ENCODE measurements at places on chromosomes 7 and 10.

- peak; percentile 5 for DNase-seq
Observed at GRCh38 chr7:149598721-149599308, 101.2 kb upstream of the ZNF746 start.

GRCh38 chr10:36183056-36183455 is 541.0 kb upstream of the FZD8 start:
- DNase-seq, result no peak

- DNase-seq, result no peak
Observed at GRCh38 chr7:135942614-135943013, 34.5 kb downstream of the MTPN start.

DNA sequence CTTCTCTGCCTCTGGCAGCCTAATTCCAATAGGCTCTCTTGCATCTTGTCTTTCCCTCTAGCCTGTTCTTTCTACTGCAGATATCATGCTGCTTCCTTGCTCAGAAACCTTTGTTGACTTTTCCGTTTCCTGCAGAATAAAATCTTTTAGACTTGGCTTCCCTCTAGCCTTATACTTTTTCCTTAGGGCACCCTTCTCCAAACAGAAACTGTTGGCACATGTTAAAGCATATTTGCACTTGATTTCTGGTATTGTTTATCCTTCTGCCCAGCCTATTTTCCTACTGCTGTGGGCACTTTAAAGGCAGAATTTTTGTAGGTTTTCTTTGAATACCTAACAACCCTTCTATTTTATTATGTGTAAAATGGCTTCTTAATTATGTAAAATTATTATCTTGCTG is 4.6 kb downstream of the GNAI1 start:
- DNase-seq, result no peak

DNA sequence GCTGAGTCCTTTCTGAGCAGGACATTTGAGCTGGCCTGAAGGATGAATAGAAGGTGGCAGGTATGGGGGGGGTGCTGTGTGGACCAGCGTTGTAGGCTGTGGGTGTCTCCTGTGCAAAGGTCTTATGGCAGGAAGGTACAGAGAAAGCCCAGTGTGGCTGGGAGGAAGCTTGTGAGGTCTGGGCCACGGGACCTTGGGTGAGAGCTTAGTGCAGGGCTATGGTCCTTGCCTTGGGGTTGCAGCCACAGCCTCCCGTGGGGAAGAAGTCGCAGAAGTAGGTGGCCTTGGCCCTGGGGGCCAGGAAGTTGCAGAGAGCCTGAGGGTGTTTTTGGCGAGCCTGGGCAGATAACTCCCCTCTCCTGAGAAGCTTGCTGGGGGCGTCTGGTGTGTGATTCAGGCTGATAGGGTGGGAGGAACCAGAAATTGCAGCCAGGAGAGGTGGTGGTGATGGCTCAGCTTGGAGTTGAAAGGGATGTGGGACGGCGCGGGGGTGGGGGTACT is 172.0 kb upstream of the TNRC18 start:
- no peak for DNase-seq

- no peak for DNase-seq
Observed at GRCh38 chr10:75405598-75406461, 4.3 kb upstream of the ZNF503 start.

DNA sequence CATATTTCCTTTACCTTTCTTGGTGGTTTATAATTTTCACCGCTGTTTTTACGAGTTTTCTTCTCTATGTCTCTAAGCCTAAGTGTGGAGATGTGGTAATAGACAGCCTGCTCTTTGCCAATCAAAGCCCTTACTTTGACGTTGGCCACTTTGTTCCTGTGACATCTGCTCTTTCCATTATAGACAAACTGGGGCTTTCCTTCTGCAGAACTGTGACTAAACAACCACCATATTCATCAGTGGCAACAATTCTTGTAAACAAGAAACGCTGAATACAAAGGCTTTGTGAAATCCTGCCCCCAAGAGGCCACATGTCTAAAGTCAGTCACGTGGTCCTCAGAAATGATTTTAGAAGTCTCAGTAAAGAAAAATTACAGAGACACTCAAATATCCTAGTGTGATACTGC is 59.6 kb upstream of the CAPZA2 start:
- peak; percentile 66 for DNase-seq

- DNase-seq, result no peak
Observed at GRCh38 chr7:106057962-106058927, 53.9 kb downstream of the SYPL1 start.

DNA sequence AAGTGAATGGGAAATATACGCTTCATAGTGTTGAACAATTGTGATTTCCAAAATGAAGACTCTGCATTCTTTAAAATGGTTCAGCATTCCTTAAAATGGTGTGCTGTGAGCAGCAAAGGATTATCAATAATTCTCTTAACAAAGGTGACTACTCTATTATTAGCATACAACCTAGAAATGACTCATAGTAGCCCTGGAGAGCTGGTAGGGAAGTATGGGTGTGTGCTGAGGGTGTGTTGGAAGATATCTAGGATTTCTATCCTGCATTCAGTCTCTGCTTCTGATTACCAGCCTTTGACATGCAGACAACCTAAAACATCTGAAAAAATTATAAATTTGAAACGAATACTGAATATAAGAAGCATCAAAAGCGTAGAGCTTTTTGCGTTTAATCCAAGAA is 72.5 kb downstream of the SEMA3D start:
- no peak for DNase-seq

- no peak for DNase-seq
Observed at GRCh38 chr7:26556061-26556881, 264.6 kb downstream of the SNX10 start.

GRCh38 chr10:70675496-70676161 is 3.3 kb downstream of the ADAMTS14 start:
- no peak for DNase-seq

DNA sequence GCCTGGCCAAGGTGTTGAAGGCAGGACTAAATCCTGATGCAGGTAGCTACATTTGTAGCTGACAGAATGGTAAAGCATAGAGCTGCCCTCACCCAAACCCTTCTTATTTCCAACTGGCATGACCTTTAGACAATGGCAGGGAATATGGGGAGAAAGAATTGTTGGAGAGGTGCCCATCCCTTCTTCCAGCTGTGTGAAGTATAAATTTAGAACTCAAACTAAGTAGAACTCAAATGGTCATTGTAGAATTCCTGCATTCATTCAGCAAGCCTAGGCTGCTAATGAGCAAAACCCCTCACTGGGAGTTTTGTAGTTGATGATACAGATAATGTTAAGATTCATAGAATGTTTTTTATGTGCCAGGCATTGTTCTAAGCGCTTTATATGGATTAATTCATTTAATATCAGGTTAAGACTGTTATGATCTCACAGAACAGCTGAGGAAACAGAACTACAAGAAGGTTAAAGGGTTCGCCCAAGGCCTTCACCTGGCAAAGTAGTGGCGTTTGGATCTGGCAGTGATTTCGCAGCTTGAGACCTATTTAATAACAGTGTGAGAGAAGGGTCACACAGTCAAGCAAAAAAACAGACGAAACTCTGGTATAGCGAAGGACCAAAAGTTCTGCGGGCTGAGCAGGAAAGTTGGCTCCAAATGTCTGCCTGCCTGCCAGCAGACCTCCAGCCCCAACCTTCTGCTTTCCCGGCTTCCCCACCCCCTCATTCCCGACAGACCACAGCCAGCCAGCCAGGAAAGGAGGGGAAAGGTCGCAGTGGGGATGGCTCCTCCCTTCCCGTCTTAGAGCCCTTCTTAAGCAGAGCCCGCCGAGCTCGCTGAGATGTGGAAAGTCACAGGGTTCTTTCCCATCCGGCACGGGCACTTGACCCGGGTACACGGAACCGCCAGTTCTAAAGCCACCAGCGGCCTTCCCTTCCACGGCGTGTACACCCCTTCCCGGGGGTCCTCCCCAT is 1.6 kb upstream of the HILPDA start:
- DNase-seq, result no peak

- peak; percentile 30 for DNase-seq
Observed at GRCh38 chr10:99431190-99431760, 851 bp upstream of the GOT1 start.

- DNase-seq, result no peak
Observed at GRCh38 chr7:108071551-108071950, 58.6 kb downstream of the LAMB4 start.

- no peak for DNase-seq
Observed at GRCh38 chr10:34674176-34674575, 140.9 kb downstream of the PARD3 start.

GRCh38 chr7:134472572-134473244 is 13.8 kb upstream of the AKR1B1 start:
- no peak for DNase-seq

- DNase-seq, result peak; percentile 55
Observed at GRCh38 chr7:105776068-105776790, 100.2 kb downstream of the ATXN7L1 start.

- peak; percentile 21 for DNase-seq
Observed at GRCh38 chr10:4270116-4270515, 485.1 kb upstream of the KLF6 start.

DNA sequence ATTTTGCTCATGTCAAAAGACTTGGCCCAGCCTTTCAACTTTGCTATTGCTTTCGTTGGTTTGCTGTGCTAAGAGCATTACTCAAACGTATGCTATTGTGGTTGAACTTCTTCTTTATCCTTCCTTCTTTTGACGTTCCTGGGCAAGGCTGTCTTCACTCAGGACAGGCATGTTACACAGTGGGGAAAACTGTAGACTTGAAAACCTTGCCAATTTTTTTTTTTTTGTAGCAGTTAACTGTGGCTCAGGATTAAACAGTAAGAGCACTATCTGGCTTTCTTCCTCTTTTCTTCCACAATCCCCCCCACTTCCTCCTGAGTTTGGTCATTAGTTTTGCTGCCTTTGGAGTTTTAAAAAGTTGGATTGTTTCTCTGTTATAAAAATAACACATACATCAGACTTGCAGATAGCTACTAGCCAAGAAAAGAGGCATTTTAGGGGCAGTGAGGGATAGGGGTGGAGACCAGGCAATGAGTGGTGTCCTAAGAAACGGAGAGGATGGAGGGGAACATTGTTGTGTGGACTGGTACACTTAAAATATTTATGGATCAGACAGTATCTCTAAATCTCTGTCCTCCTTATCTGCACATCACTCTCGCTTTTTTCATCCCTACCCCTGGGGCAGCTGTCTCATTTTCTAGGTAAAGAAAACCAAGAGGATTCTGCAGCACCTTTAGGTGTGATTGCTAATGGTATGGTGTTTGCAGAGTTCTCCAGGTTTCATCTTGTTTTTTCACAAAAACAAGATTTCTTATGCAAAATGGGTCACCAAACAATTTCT is 181.7 kb downstream of the LRMDA start:
- DNase-seq, result no peak

- no peak for DNase-seq
Observed at GRCh38 chr7:128270826-128271272, 29.8 kb downstream of the LEP start.

- no peak for DNase-seq
Observed at GRCh38 chr10:18164748-18165361, 24.6 kb downstream of the CACNB2 start.

DNA sequence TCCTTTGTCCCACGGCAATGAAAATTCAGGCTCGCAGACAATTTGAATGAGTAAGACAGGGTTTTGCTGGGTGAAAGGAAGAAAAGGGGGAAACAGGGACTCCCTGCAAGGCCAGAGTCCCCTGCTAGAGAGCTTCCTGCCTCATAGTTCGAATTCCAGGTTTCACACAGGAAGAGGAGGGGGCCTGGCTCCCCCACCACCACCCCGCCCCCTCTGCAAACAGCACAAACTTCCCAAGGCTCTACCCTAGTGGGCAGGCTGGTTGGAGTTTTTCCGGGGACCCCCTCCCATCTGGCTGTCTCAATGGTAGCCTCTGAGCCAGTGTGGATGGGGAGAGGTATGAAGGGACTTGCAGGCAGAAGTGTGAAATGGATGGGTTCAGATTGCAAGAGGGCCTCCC is 57.4 kb upstream of the NEBL start:
- no peak for DNase-seq

GRCh38 chr7:92177362-92177761 is 1.6 kb downstream of the LRRD1 start:
- DNase-seq, result no peak

GRCh38 chr10:86765548-86765947 is 9.1 kb downstream of the BMPR1A start:
- no peak for DNase-seq

DNA sequence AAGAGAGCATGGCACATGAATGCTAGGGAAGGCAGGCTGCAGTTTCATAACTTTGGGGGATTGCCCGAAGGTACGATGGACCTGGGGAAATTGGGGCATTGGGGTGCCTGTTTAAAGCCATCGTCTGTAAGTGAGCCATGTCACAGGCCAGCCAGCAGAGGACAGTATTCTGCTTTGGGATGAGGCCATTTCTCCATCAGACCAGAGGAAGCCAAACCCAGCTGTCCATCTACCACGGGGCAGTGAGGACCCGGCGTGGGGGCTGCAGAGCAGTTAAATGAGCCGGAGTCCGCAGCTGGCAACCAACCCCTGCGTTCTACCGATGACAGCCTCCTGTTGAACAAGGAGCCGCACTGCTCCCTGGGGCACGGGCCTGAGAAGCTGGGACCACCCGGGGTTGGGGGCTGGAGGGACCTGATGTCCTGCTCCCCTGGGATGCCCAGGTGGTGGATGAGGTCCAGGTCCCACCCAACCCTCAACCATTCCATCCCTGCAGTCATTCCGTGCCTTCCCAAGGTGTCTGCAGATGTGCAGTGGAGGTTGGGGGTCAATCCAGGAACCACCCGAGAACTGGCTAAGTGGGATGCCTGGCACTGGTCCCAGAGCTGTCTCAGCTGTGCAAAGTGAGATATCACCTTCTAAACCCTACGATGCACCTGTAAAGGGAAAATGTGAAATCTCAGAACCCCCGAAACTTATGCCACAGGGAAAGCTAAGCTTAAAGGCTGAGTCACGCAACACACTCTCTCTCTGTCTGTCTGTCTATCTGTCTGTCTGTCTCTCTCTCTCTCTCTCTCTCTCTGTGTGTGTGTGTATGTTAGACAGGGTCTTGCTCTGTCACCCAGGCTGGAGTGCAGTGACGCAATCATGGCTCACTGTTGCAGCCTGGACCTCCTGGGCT is 12.1 kb upstream of the RHBDD2 start:
- peak; percentile 70 for DNase-seq

DNA sequence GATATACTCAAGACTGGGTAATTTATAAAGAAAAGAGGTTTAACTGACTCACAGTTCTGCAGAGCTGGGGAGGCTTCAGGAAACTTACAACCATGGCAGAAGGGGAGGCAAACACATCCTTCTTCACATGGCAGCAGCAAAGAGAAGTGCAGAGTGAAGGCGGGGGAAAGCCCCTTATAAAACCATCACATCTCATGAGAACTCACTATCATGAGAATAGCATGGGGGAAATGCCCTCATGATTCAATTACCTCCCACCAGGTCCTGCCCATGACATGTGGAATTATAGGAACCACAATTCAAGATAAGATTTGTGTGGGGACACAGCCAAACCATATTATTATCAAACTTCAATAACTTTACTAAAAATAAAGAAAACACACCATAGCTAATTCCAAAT is 30.4 kb upstream of the JAZF1 start:
- DNase-seq, result no peak

GRCh38 chr10:78130966-78131710 is 97.5 kb downstream of the RPS24 start:
- no peak for DNase-seq

DNA sequence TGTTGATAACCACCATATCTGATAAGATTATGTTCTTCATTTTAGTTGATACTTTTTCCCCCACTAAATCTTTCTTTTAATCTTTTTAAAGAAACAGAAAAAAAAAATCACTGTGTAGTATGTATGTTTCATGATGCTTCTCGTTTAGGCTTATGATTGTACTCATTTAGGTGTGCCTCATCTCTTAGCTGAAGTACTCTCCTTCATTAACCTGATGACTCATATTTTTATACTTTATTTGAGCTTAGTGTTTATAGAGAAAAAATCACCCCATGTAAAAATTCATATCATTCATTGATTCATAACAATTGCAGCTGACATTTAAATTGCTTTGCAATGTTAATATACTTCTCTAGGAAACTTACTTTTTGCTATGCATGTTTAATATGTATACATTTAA is 158.9 kb downstream of the MLLT10 start:
- DNase-seq, result no peak
